ENCODE measurements at places on chromosomes 7 and 10. TPM values are rescaled to one million over a fixed set of nuclear protein-coding genes. Genes with fewer than 3 reads are reported as not detected.
A peak's percentile ranks its signal among the peaks of the same experiment; 100 is the strongest.

DNA sequence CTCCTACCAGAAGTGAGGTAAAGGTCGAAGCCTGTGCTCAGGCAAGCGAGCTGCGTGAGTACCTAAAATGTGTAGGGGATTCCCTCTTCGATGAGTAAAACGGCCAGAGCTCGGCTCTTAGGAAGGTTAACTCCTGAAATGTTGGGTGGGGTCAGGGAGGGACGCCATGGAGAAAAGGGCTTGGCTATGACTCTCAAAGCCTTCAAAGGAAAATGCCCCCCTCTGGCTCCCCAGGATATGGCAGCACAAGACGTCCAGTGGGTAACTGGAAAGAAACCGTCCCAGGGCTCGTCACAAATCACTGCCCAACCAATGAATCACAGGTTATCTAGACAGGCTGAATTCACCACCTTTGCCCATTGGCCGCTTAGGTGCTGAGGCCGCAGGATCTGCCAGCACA, 58.0 kb downstream of the CALML3 start:
- H3K4me1 ChIP-seq: peaks cover 29% of the 10 kb centered on the region
- H3K36me3 ChIP-seq: peaks cover 3% of the 10 kb centered on the region
- H3K27ac ChIP-seq: no peak overlapping the region
- no peak for DNase-seq
- no peak overlapping the region for H3K4me3 ChIP-seq

DNA sequence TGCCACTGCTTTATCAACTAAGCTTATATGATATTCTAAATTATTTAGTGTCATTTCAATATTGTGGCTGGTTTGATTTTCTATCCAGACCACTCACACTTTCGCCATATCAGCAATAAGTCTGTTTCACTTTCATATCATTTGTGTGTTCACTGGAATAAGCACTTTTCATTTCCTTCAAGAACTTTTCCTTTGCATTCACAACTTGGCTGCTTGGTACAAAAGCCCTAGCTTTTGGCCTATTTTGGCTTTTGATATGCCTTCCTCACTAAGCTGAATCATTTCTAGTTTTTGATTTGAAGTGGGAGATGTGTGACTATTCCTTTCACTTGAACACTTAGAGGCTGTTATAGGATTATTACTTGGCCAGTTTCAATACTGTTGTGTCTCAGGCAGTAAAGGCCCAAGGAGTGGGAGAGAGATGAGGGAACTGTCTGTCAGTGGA, 120.9 kb upstream of the NAMPT start:
- H3K4me3 ChIP-seq: no peak overlapping the region
- H3K4me1 ChIP-seq: no peaks in the 10 kb centered on the region
- no peak overlapping the region for H3K27ac ChIP-seq
- no peak for DNase-seq

- peaks cover 7% of the 10 kb centered on the region for H3K36me3 ChIP-seq
- H3K27me3 ChIP-seq: no peaks in the 10 kb centered on the region
- no peaks in the 10 kb centered on the region for H3K4me1 ChIP-seq
- no peak for DNase-seq
Measured at GRCh38 chr10:119680050-119680449, 28.9 kb downstream of the BAG3 start.

GRCh38 chr7:129723679-129724078, 112.2 kb downstream of the NRF1 start:
- peaks cover 24% of the 10 kb centered on the region for H3K36me3 ChIP-seq
- H3K4me3 ChIP-seq: no peak overlapping the region
- no peaks in the 10 kb centered on the region for H3K27me3 ChIP-seq
- no peak for DNase-seq
- H3K4me1 ChIP-seq: peaks cover 2% of the 10 kb centered on the region
- no peak overlapping the region for H3K27ac ChIP-seq

The SPDYE2 gene
- not detected for total RNA-seq

DNA sequence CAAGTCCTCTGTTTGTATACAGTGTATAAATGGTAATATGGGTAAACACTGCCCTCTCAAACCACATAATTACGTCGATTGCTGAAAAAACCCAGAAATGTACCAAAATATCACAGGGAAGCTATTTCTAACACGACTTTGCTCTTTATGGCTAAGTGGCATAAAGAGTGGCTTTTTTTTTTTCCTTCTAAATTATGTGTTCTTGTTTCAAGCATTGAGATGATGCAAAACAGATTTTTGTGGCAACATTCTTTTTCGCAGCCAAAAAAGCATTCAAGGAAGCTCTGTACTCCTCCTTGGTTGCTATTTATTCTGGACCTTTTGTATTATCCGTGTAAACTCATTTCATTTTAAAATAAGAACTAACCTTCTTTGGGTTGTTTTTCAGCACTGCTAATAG, 138.9 kb downstream of the VTI1A start:
- peaks cover 19% of the 10 kb centered on the region for H3K4me1 ChIP-seq
- no peak for DNase-seq
- no peak overlapping the region for H3K27ac ChIP-seq
- H3K27me3 ChIP-seq: no peaks in the 10 kb centered on the region
- peaks cover 2% of the 10 kb centered on the region for H3K36me3 ChIP-seq

- no peaks in the 10 kb centered on the region for H3K27me3 ChIP-seq
- no peak for DNase-seq
- peak overlapping the region; percentile 8 for H3K27ac ChIP-seq
- peaks cover 4% of the 10 kb centered on the region for H3K36me3 ChIP-seq
- H3K4me1 ChIP-seq: peaks cover 6% of the 10 kb centered on the region
- H3K4me3 ChIP-seq: no peak overlapping the region
Measured at GRCh38 chr10:27529010-27529783, 25.1 kb downstream of the RAB18 start.

The NODAL gene
- total RNA-seq: not detected

DNA sequence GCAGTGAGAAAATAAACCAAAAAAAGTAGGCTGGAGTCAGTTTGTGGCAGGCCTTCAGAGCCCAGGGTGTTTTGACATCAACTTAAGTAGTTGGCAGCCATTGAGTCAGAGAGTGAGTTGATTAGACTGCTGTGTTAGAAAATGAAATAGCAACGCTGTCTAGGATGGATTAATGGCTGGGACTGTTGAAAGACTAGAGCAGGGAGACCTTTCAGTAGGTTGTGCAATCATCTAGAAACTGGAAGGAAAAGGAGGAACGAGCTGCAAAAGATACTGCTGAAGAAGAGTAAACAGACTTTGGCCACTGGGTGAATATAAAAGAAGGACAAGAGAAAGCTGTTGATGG, 28.6 kb upstream of the TRIL start:
- H3K4me1 ChIP-seq: peaks cover 13% of the 10 kb centered on the region
- H3K27me3 ChIP-seq: peaks cover 10% of the 10 kb centered on the region
- no peaks in the 10 kb centered on the region for H3K36me3 ChIP-seq
- no peak for DNase-seq
- no peak overlapping the region for H3K27ac ChIP-seq

GRCh38 chr7:34596887-34597286, 61.1 kb upstream of the NPSR1 start:
- H3K27ac ChIP-seq: no peak overlapping the region
- H3K4me1 ChIP-seq: no peaks in the 10 kb centered on the region
- H3K36me3 ChIP-seq: no peaks in the 10 kb centered on the region

All from progenitor cell of endocrine pancreas (in vitro differentiated cells).